ENCODE measurements at places on chromosomes 11 and 22.
A peak's percentile ranks its signal among the peaks of the same experiment; 100 is the strongest.

DNA sequence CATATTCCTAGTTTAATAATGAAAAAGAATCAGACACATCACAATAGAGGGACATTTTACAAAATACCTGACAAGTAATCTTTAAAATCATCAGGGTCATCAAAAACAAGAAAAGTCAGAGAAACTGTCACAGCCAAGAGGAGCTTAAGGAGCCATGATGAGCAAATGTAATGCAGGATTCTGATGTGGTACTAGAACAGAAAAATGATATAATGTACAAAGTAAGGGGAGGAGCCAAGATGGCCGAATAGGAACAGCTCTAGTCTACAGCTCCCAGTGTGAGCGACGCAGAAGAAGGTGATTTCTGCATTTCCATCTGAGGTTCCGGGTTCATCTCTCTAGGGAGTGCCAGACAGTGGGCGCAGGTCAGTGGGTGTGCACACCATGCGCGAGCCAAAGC, 198.0 kb upstream of the FAT3 start:
- DNase-seq = no peak

DNA sequence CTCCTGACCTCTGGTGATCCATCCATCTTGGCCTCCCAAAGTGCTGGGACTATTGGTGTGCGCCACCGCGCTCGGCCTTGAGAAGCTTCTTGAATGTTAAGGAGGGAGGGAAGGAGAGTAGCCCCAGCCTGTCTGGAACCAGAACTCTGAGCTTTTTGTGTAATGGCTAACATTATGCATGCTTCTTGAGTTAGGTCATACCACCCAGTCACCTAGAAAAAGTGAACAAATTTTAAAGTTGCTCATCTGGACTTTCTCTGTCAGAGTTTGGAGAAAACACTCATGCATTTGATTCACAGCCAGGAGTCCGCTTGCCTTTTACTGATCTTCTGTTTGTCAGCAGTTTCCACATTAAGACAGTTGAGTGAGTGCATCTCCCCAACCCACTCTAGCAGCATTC, 82.1 kb downstream of the PPP6R3 start:
- DNase-seq = no peak

- no peak for DNase-seq
These were observed 80.6 kb downstream of the WNT7B start for GRCh38 chr22:45896153-45896951.

GRCh38 chr11:75063741-75064314, 32.8 kb downstream of the OR2AT4 start:
- DNase-seq = no peak

DNA sequence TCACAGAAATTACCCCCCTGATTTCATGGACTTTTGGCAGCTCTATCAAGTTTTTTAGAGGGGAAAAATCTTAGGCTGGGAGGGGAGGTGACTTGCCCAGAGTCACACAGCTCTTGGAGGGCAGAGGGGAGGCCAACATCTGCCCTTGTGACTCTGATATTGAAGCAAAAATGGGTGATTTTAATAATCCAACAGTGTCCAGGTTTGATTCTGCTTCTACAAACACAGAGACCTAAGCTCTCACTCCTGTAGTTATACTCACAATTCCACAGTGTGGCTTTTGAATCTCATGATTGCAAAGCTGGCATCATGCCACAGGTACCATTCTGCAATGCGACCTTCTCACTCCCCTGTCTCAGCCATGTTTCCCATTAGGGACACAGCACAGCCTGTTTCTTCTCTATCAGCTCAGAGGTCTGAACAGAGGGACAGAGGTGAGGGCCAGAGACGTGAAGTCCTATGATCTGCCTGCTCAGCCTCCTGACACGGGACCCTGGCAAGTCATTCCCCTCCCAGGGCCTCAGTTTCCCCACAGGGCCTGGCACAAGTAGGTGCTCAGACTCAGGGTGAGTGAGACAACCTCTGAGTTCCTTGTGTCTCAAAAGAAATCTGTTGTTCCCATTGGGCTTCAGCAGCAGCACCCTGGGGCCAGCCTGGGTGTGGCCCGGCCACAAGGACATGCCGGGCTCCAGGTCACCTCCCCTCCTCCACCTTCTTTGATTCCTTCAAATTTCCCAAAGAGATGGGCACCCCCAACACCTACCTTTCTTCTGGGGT, 766 bp downstream of the APOL2 start:
- no peak for DNase-seq

- peak; percentile 33 for DNase-seq
These were observed 8.5 kb downstream of the DCHS1 start for GRCh38 chr11:6646918-6647679.

DNA sequence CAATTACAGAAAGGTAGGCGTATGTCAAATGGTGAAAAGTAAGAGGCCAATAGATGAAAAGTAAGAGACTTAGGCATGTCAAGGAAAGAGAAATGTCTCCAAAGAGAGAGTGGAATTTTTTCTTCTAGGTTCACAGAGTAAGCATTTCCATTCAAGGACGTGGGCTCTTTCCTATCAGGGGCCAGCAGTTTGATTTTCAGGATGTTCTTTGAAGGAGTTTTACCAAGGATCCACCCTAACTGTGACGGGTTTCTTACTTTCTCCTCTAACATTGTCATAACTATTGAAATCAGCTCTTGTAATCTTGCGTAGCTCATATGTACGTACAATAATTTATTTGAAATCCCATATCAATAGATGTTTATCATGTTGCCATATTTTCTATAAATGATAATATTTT, 2112.2 kb upstream of the RAG2 start:
- DNase-seq = no peak

DNA sequence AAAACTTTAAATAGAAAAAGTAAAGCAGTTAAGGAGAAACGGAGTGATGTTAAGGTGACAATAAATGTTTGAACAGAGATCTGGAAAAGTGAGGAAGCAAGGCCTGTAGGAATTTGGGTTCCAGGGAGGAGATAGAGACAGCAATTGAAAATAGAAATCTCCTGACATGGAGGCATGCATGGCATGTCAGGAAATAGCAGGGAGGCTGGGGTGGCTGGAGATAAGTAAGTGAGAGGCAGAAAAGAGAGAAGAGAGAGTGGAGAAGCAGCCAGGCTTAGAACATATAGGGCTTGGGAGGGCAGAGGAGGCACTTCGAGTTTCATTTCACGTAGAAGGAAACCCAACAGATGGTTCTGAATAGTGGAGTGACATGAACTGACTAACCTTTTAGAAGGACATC, 185.5 kb downstream of the LRRC4C start:
- DNase-seq = no peak

DNA sequence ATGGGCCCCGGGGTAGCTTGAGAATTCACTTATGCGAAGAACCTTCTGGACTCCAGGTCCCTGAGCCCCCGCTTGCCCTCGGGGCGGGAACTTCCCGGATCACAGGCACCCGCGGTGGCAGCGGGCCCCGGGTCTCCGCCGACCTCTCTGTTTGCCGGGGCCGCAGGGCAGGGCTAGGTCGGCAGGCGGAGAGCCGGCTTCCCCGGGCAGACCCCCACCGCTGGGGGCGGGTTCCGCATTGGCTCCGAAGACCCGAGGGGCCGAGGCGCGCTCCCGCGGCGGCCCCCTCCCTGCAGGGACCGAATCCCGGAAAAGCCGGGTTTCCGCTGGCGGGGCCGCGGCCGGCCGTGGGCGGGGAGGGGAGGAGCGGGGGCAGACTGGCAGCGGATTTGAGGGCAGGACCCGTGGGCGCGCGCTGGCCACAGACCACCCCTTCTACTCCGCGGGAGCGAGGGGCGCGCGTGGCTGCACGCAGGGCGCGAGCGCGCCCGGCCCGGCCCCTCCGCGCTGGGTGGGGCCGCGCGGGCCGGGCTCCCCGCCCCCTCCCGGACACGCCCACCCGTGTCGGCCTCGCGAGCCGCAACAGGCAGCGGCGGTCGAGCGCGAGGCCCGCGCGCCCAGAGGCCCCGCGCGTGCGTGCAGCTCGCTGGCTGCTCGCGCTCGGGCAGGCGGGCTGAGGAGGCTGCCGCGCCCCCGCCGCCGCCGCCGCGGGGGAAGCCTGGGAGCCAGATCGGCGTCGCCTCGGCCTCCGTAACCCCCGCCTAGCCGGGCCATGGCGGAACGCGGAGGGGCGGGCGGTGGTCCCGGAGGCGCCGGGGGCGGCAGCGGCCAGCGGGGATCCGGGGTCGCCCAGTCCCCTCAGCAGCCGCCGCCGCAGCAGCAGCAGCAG, at the start of gene PACS1:
Gene PACS1 (plus strand): TSS at position 558 of the 889 bp plus-strand sequence. CDS start 215 bp downstream, at position 773.
- DNase-seq = peak; percentile 85

DNA sequence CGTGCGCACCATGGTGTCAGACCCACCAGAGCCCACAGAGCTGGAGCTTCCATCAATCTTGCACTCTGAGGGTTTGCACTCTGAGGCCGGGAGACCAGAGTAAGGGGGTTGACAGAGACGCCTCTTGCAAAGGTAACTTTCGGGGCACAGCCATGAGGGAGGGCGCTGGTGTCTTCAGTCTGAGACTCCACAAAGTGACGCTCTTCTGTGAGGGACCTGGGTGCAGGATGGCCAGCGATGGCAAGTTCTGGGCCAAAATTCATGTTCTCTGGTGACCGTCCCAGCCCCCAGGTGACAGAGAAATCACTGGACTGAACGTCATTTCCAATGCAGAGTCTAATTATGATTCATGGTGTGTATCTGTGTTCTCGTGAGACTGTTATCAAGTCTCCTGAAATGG, 1395.2 kb downstream of the TBC1D22A start:
- no peak for DNase-seq

DNA sequence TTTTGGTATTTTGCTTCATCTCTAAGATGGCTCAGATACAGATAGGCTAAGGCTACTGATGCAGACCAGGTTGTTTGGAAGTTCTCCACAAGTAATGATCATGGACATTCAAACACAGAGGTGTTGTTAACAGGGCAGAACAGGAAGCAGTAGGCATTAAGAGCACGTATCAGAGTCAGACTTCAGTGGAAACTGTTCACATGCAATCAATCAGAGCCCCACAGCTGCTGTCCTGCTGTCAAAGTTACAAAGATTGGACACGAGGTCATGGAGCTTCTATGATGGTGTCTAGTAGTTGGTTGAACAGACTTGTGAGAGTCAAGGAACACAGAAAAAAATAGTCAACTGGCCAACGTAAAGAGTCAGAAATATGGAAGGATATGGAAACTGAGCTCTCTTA, 19.8 kb downstream of the OR10D3 start:
- DNase-seq = no peak
